Tongue (tissue), 3 donors: ENCODE measurements at places on chromosomes 5 and 9.
A peak's percentile ranks its signal among the peaks of the same experiment; 100 is the strongest.

GRCh38 chr9:94526951-94527350 lies 27.9 kb upstream of the PCAT7 start:
- no peak for DNase-seq

DNA sequence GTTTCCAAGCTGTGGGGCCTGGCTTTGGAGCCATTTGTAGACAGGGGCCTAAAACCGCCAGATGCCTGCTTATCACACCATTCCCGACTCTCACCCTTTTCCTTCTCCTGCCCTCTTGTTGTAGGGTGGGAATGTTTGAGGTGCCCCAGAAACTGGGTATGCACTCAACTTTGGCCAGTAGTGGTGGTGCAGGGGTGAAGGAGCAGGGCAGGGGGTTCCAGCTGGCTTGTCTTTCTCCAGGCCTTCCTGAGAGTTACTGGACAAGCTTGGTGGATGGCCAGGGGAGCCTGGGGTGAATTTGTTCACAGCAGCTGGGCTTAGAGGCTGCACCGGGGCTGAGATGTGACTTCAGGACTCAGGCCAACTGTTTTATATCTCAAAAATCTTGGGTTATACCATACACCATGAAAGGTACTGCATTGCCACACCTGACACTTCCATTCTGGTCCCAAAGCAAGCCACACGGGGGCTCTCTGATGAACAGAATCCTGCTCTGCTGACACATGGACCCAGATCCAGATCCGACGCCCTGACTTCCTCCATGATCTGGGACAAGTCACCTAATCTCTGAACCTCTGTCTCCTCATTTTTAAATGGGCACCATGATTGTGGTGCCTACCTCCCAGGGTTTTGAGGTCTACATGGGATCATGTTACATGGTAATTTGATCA lies 62.1 kb downstream of the DAB2IP start:
- DNase-seq = no peak

GRCh38 chr5:174919351-174919750 lies 195.0 kb downstream of the MSX2 start:
- DNase-seq = no peak

DNA sequence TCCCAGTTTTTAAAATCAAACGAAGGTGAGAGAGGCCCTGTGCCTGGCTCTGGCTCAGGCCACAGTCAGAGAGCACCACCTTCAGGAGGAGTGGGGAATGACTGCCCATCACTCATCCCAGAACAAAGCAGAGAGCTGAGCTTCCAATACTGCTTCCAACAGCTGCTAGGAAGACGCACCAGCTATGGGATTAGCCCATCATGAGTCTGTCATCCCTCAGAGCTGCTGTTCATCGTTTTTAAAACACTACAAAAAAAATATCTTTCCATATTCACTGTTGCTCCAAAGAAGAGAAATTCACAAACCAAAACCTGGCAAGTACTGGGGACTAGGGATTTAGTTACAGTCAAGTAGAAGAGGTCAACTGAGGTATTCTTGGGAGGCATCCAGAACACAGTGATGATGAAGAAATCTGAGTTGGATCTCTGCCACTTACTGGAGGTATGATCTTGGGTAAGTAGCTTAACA lies 102.4 kb downstream of the CDK5RAP2 start:
- DNase-seq = peak; percentile 79

- no peak for DNase-seq
Observed at GRCh38 chr9:87579781-87580541, 82.3 kb downstream of the DAPK1 start.
